IMR-90 (cell line): ENCODE measurements at places on chromosomes 7 and 10.

DNA sequence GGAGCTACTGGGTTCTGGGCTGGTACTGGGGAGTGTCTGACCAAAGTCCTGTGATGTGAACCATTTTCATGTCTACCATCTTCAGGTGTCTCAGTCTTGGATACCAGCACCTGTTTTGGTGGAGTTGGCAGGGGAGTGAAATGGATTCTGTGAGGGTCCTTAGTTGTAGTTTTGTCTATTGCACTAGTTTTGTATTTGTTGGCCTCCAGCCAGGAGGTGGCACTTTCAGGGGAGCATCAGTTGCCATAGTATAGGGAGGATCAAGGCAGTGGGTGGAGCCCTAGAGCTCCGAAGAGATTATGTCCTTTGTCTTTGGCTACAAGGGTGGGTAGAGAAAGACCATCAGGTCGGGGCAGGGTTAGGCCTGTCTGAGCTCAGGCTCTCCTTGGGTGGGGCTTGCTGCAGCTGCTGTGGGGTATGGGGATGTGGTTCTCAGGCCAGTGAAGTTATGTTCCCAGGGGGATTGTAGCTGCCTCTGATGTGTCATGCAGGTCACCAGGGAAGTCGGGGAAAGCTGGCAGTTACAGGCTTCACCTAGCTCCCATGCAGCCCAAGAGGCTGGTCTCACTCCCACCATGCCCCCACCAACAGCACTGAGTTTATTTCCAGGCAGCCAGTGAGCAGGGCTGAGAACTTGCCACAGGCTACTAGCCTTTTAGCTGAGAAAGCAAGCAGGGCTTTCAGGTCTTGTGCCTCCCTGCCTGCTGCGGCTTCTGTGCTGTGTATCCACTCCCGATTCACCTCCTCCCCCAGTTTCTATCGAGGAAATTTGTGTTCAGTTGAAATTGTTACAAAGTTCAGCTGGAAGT, 153.1 kb downstream of the ZNF365 start:
- DNase-seq = no peak

DNA sequence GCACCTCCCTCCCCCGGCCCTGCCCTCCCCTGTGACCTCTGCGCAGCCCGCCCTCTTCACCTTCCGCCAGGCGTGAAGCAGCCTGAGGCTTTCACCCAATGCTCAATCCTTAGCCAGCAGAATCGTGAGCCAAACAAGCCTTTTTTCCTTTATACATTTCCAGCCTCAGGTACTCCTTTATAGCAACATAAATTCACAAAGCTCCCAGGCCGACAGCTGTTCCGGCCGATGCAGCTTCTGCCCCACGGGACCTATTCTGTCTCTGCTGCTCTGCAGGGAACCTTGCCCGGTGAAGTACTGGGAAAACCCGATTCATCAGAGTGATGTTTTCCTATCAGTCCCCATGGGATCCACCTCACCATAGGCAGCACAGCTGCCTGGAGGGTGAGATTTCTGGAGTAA, 87.4 kb downstream of the CHST15 start:
- no peak for DNase-seq

GRCh38 chr10:36647540-36647939, 477.9 kb upstream of the ANKRD30A start:
- DNase-seq = no peak

- DNase-seq = peak; percentile 31
These were observed 22.0 kb downstream of the ITGB8 start for GRCh38 chr7:20352573-20353306.
